Skin of body (tissue), 3 donors: ENCODE measurements at places on chromosomes 1 and 21. TPM values are rescaled to one million over a fixed set of nuclear protein-coding genes. Genes with fewer than 3 reads are reported as not detected.

Gene KLHDC7A
- 0.30 TPM for total RNA-seq

DNA sequence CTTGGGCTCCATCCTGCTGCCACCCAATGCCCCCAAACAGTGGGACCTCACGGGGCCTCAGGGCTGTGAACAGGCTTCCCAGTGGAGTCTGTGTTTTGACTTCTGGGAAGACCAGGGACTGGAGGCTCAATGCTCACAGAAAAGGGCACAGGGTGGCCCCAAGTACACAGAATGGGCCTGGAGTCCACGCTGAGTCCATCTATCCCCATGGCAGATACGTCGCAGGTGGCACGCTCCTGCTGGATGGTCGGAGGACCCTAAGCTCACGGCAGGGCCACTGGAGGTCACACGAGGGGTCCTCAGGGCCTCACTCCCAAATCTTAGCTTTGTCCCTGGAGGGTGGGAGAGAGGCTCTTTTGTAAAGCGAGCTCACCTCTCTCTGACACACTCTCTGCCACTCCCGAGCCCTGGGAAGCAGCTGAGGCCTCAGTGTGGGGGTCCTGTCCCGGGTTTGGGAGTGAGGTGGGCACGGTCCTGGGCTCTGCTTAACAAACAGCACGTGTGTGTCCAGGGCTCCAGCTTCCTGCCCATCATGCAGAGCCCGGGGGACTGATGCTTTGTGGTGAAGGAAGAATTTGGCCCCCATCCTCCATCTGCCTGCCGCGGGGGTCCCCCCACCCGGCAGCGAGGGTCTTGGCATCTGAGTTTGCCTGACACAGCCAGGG is 27.2 kb upstream of the TTC34 start:
- no peak for DNase-seq

GRCh38 chr1:1780598-1781525 is 2.6 kb upstream of the NADK start:
- DNase-seq = no peak

Gene GCSAML
- 1.1 TPM for total RNA-seq

- DNase-seq = no peak
Observed at GRCh38 chr1:121417325-121417923, 232.6 kb downstream of the SRGAP2C start.

DNA sequence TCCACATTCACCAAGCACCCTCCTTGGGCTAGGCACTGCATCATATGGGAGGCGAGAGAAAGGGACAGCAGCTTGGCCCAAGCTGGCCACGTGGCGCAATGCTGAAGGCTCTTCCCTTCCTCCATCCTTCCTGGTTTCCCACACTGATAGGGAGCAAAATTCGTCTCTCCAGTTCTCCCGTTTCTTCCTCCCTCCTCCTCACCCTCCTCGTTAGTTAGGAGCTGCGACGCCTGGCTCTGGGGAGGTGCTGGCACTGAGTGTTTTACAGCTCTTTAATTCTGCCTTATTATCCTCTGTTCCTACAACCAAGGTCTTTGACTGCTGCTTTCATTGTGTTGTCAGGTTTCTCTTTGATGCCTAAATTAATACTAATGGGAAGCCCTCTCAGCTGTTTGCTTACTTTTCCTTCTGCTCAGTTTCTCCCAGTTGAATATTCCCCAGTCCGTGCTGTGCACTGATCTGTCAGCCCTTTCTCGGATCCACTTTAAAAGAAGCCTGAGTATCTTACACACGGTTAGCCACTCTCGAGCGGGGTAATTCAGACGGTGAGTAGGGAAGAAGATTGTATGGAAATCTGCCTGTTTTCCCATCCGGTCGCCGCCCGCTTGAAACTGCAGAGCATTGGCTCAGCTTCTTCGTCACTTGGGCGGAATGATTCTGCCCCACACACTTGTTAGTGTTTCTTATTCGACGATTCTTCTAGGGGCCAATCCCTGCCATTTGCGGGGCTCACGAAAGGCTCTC is 56.2 kb upstream of the SMYD2 start:
- peak; percentile 4 for DNase-seq

Gene S100A7A
- total RNA-seq = 0.30 TPM

Gene CFHR1
- 0.59 TPM for total RNA-seq

Gene HNRNPU
- 379 TPM for total RNA-seq

DNA sequence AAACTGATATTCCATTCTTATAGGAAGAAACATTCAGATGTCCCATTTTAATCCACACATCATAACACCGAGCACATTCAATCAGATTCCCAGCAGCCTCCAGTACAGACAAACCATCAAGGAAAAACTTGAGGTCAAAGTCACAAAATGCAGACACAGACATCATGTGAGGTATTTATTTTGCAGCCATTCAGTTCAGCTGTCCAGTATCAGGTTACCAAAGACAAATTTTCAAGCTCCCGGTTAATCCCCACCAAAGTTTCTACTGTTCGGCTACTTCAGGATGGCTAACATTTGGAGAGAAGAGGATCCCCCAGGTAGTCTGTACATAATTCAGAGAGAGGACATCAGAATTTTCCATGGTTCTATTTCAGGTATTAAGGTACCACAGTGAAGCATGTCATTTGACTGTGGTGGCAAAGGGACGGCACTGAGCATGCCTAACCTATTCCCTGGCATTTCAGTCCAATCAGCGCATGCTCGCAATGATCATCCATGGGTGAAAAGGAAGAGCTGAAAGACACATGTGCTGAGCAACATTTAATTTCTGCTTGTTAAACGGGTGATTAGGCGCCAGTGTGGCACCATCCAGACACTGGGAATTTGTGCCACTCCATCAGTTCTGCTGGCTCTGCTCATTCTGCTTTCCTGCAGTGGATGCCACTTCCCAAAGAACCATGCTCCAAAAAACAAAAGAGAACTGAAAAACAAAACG is 13.6 kb upstream of the NDC1 start:
- DNase-seq = no peak

DNA sequence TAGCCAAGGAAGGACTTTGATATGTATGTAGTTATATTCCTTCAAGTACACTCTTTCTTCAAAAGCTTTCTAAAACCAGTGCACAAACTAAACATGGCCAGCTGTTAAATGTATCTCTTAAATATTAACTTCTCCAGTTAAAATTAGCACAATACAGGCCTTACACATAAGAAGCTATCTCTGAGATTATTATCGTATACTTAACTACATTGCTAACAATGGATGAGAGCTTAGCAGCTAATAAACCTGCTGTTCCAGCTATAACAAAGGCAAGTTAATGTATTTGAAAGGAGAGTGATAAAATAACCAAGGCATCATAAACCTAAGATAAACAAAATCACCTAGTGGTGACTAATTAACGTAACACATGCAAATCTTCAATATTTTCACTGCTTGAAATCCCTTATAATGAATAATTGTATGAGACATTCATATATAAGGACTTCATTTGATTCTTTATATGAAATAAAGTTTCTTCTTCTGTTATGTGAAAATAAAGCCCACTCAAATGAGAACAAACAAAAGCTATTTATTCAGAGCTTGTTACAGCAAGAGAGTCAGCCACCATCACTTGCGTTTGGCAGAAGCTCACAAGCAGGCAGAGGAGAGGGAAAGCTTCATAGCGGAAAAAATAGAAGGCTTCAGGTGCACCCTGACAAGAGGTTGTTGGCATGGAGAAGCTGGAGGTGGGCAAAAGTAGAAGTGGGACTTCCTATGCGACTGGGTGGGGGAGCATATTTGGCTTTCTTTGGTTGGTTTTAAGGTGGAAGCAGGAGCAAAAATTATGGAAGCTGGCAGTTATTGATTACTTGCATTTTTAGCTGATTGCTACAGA is 274.1 kb upstream of the CHRM3 start:
- DNase-seq = no peak

DNA sequence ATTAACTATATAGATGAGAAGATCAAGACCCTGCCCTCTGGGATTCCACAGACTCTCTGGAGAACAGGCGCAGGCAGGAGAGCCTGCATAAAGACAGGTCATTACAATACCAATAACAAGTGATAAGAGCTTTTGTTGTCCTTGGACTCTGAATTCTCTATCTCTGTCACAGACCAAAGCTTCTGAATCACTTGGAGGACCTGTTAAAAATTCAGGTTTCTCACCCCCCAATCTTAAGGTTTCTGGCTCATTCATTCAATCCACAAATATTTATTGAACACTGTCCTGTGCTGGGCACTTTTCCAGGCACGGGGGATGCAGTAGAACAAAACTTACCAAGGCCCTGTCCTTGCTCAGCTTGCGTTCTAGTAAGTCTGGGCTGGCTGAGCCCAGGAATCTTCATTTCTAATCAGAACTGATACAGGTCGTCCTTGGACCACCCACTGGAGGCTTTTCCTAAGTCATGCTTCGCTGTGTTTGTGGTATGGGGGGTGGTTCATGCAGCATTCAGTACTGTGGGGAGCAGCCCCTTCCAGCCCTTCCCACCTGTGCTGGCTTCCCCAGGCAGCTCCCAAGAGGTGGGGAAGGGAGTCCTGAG is 1.4 kb downstream of the EFNA4 start:
- no peak for DNase-seq

Gene RGS18
- 4.4 TPM for total RNA-seq

Gene TUT4
- 80.4 TPM for total RNA-seq

- no peak for DNase-seq
Observed at GRCh38 chr1:30384286-30385245, 338.8 kb downstream of the MATN1 start.
